ENCODE measurements at places on chromosomes 4 and X. TPM values are rescaled to one million over a fixed set of nuclear protein-coding genes. Genes with fewer than 3 reads are reported as not detected.

DNA sequence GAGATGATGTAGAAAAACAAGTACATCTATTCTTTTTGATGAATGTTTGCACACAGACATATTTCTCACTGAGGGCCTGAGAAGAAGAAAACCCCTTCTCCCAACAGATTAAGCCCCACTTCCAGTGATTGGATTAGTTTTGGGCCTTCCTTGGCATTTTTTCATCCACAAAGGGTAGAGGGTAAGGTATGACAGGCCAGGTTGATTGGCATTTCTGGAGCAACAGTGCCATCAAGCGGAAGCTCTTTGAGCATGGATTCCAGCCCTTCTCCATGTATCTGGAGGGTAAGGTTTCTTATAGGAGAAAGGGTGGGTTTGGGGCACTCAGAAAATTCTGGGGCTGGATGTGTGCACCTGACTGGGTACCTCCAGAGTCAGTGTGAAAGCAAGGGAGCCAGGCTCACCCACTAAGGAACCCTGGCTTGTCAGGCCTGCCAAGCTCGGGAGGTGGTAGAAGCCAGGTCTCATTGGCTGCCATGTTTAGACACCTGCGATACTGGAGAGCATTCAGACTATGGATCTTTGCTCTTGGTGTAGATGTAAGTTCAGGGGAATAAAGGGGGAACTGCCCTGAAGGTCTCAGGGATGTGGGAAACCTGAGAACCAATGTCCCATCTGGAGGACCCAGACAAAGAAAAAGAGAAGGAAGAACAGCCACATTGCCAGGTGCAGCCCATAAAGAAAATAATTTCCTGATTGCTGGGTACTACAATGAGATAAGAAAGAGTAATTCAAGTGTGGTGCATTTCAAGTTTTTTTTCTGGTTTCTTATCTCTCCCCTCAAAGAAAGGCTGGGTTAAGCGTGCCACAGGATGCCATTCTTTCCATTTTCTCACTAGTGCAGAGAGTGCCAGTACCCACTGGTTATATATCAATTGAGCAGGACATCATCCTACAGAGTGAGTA lies 222.3 kb upstream of the AGTR2 start:
- DNase-seq: no peak

DNA sequence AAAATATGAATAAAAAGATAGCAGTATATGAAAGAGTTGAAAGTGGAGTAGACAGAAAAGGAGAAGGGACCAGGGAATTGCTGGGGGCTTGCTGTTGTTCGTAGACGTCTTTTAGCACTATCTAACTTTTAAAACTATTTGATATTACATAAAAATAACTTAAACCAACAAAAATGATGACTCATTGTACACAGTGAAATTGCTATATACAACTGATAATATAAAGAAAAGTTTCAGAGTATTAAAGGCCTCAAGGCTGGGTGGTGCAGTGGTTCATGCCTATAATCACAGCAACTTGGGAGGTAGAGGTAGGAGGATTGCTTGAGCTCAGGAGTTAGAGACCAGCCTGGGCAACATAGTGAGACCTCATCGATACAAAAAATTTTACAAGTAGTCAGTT lies 5.2 kb downstream of the TRPC3 start:
- no peak for DNase-seq

The HMX1 gene
- not detected for total RNA-seq

GRCh38 chr4:131613824-131614216 lies 1535.3 kb upstream of the PCDH10 start:
- DNase-seq: no peak

The TMEM33 gene
- total RNA-seq: 27.1 TPM

The SGMS2 gene
- 53.6 TPM for total RNA-seq

GRCh38 chrX:54811301-54811885 lies 3.8 kb downstream of the MAGED2 start:
- no peak for DNase-seq

- DNase-seq: no peak
Measured at GRCh38 chr4:18314731-18315130, 293.2 kb upstream of the LCORL start.

DNA sequence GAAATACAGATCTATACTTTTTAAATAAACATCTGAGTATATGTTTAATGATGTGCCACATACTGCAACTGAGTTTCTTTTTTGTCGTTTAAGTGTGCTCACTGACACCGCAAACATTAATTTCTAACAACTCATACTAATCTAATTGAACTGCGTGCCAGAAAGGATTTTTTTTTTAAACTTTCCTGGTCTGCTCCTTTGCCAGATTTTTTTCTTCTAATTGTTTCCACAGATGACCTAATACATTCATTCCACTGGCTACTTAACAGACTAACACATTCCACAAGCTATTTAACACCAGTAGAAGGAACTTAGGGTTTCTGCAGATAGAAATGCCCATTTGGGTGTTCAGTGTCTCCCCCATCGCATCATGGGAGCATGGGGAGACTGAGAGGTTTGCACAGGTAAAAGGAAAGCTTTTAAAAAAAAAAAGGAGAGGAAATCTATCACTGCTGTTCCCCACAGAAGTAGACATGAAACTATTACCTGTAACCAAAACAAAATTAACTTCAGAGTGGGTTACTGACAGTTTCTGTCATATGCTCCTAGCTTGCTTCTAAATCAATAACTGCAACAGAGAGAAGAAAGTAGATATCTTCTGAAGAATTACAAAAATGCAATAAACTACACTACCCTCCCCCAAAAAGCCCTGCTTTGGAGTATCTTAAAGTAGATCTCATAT lies 31.6 kb downstream of the SH3KBP1 start:
- DNase-seq: no peak

DNA sequence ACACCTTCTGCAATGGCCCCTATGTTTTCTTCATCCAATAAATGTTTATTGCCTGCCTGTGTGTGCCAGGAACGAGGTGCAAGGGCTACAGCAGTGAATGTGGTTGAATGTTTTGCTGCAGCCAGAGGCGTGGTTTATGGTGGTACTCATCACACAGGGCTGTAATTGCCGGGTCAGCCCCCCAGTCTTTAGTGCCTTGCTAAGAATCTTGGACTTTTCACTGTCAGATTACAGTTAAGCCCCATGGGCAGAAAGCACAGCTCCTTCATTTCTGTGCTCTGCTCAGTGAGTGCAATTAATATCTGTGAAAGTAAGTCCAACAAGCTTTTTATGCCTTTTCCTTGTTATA lies 67.8 kb downstream of the TAPT1 start:
- DNase-seq: no peak
